ENCODE measurements at places on chromosomes 1 and 21.

DNA sequence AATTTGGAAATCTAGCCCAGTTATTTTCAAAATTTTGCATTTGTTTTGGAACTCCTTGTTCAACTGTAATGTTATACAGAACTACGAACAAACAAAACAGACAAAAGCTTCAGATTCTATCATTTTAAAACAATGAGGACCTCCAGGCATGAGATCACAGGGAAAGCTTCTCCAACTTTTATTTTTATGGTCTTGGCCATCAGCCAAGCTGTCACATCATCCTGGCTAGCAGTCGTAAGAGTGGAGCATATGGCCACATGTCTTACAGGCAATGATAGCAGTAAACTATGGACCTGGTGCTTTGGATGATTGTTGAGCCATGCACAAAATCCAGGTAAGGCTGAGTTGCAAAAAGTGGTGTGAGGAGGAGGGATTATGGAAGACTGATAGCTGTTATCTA lies 299.6 kb downstream of the LMX1A start:
- DNase-seq = no peak

DNA sequence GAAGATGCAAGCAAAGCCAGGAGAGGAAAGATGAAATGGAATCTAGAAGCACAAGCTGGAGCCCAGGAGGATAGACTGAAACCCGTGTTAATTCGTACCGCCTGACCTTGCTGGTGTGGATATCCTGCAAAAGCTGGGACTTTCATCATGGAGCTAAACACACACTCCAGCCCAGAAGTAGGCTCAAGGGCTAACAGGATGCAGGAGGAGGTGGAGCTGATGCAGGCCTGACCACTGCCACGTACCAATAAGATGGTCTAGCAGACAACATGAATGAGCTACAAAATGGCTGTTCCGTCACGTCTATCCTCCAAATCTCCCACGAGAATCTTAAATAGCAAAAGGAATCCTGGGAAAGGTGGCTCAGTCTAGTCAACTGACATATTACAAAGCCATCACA lies 270.3 kb downstream of the SDCCAG8 start:
- no peak for DNase-seq

GRCh38 chr1:207579436-207579799 lies 65.5 kb upstream of the CR1L start:
- no peak for DNase-seq

GRCh38 chr1:200473698-200474371 lies 64.0 kb upstream of the ZNF281 start:
- DNase-seq = no peak

GRCh38 chr1:66489151-66489550 lies 44.8 kb upstream of the SGIP1 start:
- DNase-seq = no peak

GRCh38 chr1:72846476-72847278 lies 564.3 kb upstream of the NEGR1 start:
- DNase-seq = no peak

- DNase-seq = no peak
Observed at GRCh38 chr1:37294529-37294928, 179.9 kb upstream of the ZC3H12A start.

- no peak for DNase-seq
Observed at GRCh38 chr1:115809847-115810246, 31.1 kb downstream of the NHLH2 start.

GRCh38 chr1:80893115-80893514 lies 907.6 kb upstream of the ADGRL2 start:
- DNase-seq = no peak

GRCh38 chr1:7582460-7582972 lies 188.6 kb upstream of the VAMP3 start:
- DNase-seq = peak; percentile 4

GRCh38 chr1:93036672-93037071 lies 42.4 kb upstream of the MTF2 start:
- DNase-seq = no peak

- DNase-seq = no peak
Observed at GRCh38 chr1:156081180-156081916, 917 bp downstream of the MEX3A start.

GRCh38 chr1:58621391-58621790 lies 44.3 kb upstream of the TACSTD2 start:
- DNase-seq = no peak

DNA sequence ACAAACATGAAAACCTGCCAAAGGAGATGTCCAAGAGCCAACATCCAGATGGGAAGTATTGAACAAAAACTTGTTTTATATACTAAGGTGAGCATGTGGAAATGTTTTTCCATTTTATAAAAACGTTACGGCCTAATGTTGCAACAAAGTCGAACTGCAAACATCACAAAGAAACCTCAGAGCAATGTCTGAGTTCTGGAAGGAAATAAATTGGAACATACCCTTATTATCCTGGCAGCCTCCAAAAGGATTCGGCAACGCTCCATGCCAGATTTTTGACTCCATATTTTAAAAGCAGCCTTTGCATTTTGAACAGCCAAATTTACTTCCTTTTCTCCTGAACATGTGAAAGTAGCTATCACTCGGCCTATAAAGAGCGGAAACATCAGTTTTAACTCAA lies 3.3 kb downstream of the ALDH9A1 start:
- DNase-seq = no peak

DNA sequence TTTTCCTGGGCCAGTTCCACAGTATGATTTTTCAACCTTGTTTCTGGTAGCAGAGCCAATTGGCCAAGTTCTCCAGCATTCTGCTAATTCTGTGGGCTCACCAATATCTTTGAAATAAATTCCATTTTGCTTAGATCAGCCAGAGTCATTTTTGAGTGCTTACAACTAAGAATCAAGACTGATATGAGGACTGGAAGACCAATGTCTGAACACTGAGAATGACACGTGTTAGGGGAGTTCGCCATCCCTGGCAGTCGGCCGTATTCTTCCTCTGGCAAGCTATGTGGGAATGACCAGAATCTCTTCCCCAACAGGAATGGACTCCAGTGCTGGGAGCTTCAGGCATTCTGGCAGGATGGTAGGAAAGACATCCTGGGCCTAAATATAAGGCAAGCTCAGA lies 4.9 kb upstream of the TENT5C start:
- DNase-seq = no peak

DNA sequence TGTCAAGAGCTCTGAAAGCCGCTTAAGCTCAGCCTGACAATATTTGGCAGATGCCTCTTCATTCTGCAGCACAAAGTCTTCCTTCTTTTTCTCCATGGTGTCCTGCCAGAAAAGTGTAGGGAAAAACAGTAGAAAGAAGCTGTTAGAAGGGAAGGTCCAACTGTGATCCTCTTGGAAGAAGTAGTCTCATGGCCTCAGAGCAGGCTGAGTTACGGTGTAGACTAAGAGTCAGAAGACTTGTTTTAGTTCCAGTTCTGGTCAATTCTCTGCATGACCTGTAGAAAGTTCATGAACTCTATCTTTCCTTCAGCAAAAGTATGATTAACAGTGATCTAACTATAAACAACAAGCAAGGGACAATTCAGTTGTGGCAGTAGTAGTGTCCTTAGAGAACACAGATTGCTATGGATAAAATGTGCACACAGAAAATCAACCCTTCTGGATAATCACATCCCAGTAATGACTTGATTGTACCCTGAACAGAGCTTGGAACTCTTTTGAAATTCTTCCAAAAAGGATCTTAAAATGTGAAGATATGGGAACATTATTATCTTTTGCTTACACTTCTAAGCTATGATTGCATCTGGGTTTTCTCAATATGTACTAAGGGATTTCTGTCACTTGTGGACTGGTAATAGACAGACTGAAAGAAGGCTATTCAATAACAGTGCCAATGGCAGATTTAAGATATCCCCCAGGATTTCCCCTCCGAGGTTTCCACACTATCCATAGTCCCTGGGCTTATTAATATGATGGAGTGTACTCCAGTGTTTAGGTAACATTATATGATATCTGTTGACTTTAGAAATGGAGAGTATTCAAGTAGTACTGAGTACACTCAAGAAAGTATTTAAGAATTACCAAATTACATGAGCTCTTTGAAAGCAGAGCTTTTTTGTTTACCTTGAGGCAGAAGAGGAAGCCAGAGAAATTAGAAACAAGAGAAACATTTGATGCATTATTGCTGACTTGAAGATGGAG lies 22.1 kb upstream of the GBP2 start:
- DNase-seq = no peak

DNA sequence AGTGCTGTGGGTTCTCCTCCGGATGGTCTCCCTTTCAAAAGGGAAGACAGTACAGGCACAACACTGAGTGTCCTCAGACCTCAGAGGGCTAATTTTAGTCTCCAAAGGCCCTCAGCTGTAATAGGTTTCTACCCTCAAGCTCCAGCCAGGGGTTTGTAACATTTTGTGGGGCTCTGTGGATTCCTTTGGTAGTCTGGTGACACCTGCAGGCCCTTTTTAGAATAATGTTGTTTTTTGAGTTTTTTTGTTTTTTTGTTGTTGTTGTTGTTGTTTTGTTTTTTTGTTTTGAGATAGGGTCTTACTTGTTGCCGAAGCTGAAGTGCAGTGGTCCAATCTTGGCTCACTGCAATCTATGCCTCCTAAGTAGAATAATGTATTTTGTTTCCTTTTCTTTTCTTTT lies 15.0 kb upstream of the TMEM201 start:
- DNase-seq = no peak

DNA sequence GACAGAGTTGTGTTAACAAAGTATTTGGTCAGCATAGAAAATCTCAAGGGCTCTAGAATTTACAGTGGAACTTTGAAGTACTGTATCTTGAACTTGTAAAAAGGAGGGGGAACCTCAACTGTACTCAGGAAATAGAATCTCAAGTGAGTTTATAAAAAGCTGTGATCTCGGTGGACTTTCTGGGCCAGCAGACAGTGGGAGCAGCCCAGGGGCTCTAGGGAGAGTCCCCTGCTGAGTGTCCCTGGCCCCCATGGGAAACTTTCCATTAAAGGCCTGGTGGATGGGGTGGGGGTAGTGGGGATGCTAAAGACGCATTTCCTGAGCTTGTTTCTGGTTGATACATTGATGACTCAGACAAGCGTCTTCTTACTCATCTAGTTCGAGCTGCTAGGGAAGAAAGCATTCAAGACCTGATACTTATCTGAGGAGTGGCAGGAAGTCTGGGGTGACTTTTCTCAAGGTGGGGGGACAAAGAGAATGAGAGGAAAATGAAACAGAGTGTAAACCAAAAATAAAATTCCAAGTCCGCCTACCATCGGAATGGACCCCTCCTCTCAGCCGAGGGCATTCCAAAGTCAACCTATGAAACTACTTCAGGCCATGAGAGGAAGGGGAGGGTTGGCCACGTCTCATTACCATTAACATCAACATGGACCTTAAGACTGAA lies 65.5 kb downstream of the NID1 start:
- no peak for DNase-seq

Measured in tibial artery (tissue), 4 donors.